ENCODE measurements at places on chromosomes 1 and 21.

- peak; percentile 21 for DNase-seq
These were observed 26.3 kb upstream of the EPB41 start for GRCh38 chr1:28887835-28888682.

GRCh38 chr1:147046189-147046862 lies 108.2 kb downstream of the NBPF12 start:
- no peak for DNase-seq

- no peak for DNase-seq
These were observed 96.1 kb downstream of the TRABD2B start for GRCh38 chr1:47901001-47901575.

DNA sequence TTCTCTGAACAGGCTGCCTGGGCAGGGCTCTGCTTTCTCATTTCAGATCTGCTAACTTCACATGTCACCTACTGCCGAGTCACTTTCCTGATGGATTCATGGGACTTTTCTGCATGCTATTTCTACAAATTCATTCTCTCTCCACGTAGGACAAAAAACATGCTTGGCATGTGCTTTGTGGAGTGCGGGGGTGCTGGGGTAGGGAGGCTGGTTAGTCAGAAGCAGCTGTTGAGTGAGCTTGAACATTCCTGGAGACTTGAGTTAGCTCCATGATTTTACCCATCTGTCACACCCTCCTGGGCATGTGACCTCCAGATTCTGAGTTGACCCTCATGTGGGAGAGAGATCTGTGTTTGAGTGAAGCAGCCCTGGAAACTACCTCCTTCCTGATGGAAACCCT lies 71.4 kb downstream of the UCK2 start:
- no peak for DNase-seq

GRCh38 chr1:11753555-11754208 lies 8.3 kb upstream of the C1orf167 start:
- no peak for DNase-seq

DNA sequence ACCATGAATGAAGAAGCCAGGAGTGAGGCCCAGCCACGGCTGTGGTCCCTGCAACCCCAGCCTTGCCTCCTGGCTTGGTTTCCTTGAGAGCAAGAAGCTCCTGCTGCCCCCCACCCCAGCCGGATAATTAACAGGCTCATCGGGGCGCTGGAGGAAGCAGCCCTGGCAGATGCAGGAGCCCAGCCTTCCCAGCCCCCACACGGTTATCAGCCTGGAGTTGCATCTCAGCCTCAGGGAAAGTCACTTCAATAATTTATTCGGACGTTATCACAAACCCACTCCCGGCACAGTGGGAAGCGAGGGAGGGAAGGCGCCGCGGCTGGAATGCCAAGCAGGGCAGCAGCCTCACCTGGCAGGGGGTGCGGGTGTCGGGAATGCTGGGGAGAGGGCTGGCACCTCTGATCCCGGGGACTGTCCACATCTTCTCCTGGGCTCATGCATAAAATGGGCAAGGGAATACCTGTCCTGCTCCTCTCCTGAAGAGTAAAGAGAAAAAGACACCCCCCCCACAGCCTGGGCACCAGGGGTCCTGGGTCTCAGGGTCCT lies 43.3 kb upstream of the LRP8 start:
- peak; percentile 44 for DNase-seq

GRCh38 chr1:12615865-12616708 lies 1.9 kb downstream of the DHRS3 start:
- DNase-seq = no peak

DNA sequence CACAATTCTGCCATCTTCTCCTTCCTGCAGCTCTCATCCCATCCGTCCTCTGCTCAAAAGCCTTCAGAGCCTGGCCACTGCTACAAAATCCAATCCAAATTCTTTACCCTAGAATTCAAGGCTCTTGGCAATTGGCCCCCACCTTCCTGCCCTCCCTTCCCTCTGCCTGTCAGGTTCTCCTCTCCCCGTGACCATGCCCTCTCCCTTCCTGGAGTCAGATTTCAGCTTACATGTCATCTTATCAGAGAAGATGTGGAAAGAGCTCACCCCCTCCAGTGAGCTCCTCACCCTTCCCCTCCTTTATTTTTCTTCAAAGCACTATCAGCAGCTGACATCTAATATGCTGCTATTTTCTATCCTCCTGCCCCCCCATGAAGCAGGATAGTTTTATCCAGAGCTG lies 86.9 kb downstream of the GRIK3 start:
- no peak for DNase-seq

Measured in CD8-positive, alpha-beta T cell (primary cell).